ENCODE measurements at places on chromosomes 4 and X. TPM values are rescaled to one million over a fixed set of nuclear protein-coding genes. Genes with fewer than 3 reads are reported as not detected.

The ERVMER34-1 gene
- 0.49 TPM for total RNA-seq

The GAB3 gene
- 0.67 TPM for total RNA-seq

The OPHN1 gene
- total RNA-seq = 2.1 TPM

The AWAT2 gene
- total RNA-seq = not detected

The PWWP3B gene
- not detected for total RNA-seq

Data from A549 treated with Mapracorat at 1 μM for 4 hours (cell line).